Lung microvascular endothelial cell (primary cell): ENCODE measurements at places on chromosomes 4 and X. TPM values are rescaled to one million over a fixed set of nuclear protein-coding genes. Genes with fewer than 3 reads are reported as not detected.

- DNase-seq, result no peak
Measured at GRCh38 chr4:118985170-118986000, 96.7 kb downstream of the SYNPO2 start.

DNA sequence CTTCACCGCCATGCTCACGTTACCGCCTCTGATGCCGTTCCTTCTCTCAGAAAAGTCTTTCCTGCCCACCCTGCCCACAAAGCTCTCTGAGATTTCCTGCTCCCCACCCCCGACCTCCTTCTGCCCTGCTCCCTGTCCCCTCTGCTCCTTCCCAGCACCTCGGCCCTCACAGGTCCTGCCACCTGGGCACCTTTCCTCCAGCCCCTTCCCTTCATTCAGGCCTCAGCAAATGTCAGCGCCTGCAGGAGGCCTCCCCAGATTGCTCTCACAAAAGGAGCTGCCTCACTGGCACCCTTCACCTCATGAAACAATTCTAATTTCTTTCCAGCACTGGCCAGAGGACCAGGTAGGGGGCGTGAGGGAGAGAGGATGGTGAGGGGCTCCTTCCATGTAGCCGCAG is 33.6 kb upstream of the MXD4 start:
- no peak for DNase-seq

- peak; percentile 70 for DNase-seq
Measured at GRCh38 chr4:39699687-39700409, 1.9 kb downstream of the UBE2K start.

- DNase-seq, result no peak
Measured at GRCh38 chr4:137993232-137993631, 248.9 kb downstream of the SLC7A11 start.

DNA sequence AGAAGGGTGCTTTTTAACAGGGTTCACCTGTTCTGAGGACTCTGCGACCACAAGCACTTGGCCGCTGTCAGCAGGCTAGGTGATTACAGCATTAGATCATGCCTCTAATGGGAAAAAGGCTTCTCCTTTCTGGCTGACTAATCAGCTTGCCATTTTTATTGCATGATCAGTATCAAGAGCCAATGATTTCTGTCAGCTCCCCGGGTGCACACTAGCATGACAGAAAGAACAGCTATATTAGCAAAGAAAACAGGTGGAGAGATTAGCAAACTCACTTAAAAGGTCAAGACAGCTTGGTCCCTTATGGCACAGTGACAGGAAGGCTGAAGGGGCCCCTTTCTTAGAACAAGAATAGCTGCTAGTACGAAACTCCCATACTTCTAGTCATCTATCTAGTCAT is 170.0 kb downstream of the SMIM20 start:
- DNase-seq, result no peak

- no peak for DNase-seq
Measured at GRCh38 chrX:119477812-119478232, 9.6 kb downstream of the SLC25A5 start.

DNA sequence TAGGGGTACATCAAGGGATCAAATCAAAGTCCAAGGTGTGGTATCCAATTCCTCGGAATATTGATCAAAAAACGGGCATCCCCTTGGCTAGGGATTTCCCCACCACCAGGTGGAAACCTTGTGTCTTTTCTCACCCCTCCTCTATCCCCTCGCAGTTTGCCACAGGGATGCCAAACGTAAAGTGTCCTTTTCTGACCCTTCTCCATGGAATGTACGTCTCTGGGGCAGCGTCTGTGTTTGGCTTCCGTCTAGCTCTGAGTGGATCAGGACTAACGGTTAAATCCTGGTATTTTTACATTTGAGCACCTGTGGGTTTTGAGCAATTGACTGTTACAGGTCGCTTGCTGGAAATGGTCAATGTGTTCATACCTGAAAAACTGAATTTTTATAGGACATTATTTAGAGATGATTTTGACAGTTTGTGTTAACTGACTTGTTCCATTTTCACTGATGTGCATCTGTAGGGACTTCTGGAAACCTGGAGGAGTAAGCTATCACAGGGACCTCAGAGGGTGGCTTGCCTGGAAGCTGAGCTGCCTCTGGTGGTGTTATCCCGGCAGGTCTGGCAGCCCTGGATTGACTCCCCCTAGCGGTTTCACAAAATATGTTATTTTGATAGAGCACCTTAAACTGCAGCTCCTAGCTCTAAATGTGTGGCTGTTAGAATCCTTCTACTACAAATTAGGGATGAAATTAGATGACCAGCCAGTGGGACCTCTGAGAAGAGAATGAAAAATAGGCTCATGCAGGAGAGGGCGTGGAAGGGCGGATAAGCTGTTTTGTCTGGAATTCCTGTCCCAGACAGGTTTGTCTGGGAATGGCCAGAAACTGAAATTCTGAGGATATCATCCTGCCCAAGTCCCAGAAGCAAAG is 8.8 kb upstream of the MGST2 start:
- peak; percentile 88 for DNase-seq

GRCh38 chrX:9180623-9181022 is 146.7 kb upstream of the FAM9B start:
- DNase-seq, result no peak

DNA sequence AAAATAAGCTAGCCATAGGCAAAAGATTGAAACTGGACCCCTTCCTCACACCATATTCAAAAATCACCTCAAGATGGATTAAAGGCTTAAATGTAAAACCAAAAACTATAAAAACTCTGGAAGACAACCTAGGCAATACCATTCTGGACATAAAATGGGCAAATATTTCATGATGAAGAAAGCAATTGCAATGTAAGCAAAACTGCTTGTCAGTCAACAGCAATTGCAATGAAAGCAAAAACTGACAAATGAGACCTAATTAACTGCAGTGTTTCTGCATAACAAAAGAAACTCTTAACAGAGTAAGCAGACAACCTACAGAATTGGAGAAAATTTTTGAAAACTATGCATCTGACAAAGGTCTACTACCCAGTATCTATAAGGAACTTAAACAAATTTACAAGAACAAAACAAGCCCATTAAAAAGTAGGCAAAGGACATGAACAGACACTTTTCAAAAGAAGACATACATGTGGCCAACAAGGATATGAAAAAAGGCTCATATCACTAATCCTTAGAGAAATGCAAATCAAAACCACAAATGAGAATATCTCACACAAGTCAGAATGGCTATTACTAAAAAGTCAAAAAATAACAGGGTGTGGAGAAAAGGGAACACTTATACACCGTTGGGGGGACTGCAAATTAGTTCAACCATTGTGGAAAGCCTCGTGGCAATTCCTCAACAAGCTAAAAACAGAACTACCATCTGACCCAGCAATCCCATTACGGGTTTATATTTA is 46.7 kb downstream of the CFAP299 start:
- no peak for DNase-seq

DNA sequence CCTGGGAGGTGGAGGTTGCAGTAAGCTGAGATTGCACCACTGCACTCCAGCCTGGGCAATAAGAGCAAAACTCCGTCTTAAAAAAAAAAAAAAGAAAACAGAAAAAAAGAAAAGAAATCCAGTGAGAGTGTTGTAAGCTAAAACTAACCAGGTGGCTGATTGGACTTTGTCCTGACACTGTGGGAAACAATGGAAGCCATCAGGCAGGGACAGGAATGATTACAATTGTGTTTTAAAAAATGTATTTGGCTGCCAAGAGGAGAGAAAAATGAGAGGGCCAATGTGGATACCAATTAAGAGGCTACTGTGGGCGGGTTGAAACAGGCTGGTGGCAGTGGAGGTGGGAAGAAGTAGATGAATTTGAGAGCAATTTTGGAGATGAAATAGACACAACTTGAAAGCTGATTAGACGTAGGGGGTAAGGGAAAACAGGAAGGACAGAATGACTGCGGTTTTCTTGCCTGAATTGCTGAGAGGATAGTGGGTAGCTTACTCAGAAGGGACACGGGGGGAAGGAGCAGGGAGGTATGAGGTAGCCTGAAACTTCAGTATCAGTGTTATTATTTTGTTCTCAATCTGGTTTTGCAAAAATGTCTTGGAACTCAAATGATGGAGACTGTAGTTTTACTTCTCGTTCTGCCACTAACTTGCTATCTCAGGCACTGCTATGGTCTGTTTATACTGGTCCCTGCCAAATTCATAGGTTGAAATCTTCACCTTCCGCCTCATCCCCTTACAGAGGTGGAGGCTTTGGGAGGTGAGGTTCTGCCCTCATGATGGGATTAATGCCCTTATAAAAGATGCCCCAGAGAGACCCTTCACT is 45.6 kb upstream of the CHRNA9 start:
- no peak for DNase-seq

GRCh38 chrX:120446498-120446897 is 22.6 kb downstream of the LAMP2 start:
- DNase-seq, result peak; percentile 42

GRCh38 chr4:7034262-7035081 is 8.7 kb upstream of the TADA2B start:
- no peak for DNase-seq

DNA sequence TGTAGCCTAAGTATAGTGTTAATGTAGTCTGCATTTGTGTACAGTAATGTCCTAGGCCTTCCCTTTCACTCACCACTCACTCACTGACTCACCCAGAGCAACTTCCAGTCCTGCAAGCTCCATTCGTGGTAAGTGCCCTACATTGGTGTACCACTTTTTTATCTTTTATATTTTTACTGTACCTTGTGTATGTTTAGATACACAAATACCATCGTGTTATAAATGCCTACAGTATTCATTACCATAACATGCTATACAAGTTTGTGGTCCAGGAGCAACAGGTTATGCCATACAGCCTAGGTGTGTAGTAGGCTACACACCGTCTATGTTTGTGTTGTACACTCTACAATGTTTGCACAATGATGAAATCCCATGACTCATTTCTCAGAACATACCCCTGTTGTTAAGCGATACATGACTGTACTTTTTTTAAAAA is 15.4 kb downstream of the TSPAN5 start:
- DNase-seq, result peak; percentile 59

The PROM1 gene
- under 0.01 TPM in 1 of 2 replicates, not detected in the other for total RNA-seq

The SPANXB1 gene
- not detected in 2 replicates for total RNA-seq

The NHS gene
- under 0.01 TPM in 2 replicates for total RNA-seq

The DCAF4L1 gene
- under 0.01 TPM in 2 replicates for total RNA-seq

The TLR7 gene
- not detected in 2 replicates for total RNA-seq

The CYP2U1 gene
- total RNA-seq, result 3.7 and 3.8 TPM in 2 replicates

The GABRQ gene
- not detected in 2 replicates for total RNA-seq

The SUPT20HL1 gene
- not detected in 2 replicates for total RNA-seq
